ENCODE measurements at places on chromosomes 3 and 15.

- no peak for DNase-seq
These were observed 12.6 kb downstream of the CCR5 start for GRCh38 chr3:46383211-46383950.

DNA sequence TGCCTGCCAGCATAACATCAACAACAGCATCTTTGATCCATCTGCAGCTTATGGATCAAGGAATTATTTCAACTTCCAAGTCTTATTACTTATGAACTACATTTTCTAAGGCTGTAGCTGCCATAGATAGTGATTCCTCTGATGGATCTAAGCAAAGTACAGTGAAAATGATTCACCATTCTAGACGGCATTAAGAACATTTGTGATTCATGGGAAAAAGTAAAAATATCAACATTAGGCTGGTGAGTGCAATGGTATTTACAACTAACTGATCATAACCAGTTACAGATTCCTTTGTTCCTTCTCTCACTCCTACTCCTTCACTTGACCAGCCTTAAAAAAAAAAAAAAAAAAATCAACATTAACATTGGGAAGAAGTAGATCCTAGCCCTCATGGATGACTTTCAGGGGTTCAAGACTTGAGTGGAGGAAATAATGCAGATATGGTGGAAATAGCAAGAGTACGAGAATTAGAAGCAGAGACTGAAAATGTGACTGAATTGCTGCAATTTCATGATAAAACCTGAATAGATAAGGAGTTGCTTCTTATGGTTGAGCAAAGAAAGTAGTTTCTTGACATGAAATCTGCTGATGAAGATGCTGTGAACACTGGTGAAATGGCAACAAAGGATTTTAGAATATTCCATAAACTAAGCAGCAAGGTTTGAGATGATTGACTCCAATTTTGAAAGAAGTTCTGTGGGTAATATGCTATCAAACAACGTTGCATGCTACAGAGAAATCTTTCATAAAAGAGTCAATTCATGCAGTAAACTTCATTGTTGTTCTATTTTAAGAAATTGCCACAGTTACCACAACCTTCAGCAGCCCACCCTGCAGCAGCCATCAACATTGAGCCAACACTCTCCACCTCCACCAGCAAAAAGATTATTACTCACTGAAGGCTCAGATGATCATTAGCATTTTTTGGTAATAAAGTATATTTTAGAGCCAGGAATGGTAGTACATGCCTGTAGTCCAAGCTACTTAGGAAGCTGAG is 22.8 kb downstream of the SLC12A6 start:
- no peak for DNase-seq

DNA sequence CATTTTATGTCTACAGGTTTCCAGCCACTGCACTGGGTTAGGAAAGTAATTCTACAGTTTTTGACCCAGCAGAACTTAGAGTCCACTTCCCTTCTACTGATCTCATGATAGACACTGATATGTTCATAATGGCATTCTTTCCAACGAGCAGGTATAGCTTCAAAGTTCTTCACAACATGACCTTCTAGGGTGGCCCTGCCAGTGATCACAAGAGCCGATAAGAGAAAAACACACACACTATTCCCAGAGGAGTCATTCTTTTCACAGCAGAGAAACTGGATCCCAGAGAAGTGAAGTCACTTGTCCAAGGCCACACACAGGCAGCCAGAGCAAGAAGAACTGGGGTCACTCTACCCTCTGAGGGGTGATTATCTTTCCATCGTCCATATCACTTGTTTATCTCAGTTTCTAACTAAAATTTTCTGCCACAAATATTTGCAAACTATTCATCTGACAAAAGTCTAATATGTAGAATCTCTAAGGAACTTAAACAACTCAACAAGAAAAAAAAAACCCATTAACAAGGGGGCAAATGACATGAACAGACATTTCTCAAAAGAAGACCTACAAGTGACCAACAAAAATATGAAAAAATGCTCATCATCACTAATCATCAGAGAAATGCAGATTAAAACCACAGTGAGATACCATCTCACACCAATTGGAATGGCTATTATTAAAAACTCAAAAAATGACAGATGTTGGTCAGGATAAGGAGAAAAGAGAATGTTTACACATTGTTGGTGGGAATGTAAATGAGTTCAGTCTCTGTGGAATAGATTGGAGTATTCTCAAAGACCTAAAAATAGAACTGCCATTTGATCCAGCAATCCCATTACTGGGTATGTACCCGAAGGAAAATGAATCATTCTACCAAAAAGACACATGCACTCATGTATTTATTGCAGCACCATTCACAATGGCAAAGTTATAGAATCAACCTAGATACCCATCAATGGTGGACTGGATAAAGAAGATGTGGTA is 31.5 kb downstream of the SPTSSB start:
- DNase-seq, result no peak

DNA sequence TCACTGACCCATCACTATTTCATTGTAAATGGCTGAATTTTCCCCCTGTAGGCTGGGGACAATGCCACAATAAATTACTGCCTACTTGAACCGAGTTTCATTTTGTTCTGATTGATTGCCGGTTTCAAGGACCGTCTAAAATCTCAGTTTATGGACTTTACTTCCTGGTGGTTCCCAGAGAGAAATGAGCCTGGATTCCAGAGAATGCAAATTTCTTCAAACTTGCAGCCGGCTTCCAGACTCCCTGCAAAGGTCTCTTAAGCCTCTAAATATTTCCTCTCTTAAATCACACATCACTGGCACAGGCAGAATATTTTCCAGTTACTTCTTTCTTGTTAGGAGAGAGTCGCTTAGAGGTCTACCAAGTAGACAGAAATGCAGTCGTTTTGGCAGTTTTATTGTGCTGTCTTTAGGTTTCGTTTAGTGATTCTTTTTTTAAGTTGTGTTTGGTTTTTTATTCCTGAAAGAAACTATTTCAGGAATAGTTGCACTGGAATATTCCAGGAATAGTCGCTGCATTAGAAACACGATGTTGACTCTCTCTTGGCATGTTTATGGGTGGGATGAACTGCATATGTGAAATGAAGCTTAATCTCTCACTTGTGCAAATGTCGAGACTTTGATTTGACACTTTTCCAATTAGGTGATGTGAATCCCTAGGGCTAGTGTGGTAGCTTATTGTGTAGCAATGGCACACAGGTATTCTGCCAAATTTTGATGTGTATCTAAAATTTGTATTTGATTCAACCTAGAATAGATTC is 284.1 kb upstream of the NR2E3 start:
- no peak for DNase-seq

GRCh38 chr15:63084806-63085205 is 36.9 kb upstream of the LACTB start:
- no peak for DNase-seq

GRCh38 chr3:189342811-189343210 is 171.0 kb downstream of the TPRG1 start:
- no peak for DNase-seq

- no peak for DNase-seq
These were observed 28.6 kb upstream of the CLSTN2 start for GRCh38 chr3:139906418-139906817.

GRCh38 chr15:35062738-35063099 is 22.4 kb downstream of the NANOGP8 start:
- DNase-seq, result no peak

GRCh38 chr3:151576511-151577137 is 115.8 kb upstream of the IGSF10 start:
- DNase-seq, result no peak

GRCh38 chr3:76410762-76411281 is 625.5 kb upstream of the ZNF717 start:
- no peak for DNase-seq

GRCh38 chr3:70186221-70186620 is 126.2 kb downstream of the MDFIC2 start:
- DNase-seq, result no peak

DNA sequence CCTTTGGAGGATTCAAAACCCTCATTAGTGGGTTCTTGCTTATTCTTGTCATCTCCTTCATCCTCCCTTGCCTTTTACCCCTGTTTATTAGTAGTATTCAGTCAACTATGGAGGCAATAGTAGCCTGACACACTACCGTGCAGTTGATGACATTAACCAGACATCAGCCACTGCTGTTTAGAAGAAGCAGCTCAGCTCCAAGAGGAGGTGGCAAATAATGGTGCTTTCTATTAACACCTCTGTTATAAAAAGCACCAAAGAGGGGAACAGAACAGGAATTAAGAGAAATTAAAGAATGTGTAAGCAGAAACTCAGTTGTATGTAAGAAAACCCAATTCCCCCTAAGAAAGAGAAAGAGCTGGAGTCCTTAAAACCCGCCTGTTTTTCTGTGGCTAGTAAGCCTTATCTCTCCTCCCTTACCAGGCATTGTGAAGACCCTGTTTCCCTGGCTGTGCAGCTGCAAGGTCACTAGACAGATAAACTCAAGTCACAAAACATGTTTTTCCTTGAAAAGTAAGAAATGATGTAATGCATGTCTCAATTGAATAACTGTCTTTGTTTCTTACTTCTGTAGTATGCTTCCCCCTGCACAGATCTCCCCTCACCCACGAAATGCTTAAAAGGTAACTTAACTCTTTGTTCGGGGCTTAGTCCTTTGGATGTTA is 21.2 kb downstream of the CCR4 start:
- DNase-seq, result no peak

- DNase-seq, result no peak
These were observed 348.1 kb downstream of the LSAMP start for GRCh38 chr3:116097226-116097625.

- DNase-seq, result no peak
These were observed 71.4 kb upstream of the SKOR1 start for GRCh38 chr15:67753891-67754290.
